ENCODE measurements at places on chromosomes 3 and 15.
A peak's percentile ranks its signal among the peaks of the same experiment; 100 is the strongest.

- DNase-seq = no peak
Measured at GRCh38 chr15:85142312-85142711, 160.7 kb downstream of the PDE8A start.

GRCh38 chr15:69491038-69491505 is 38.5 kb downstream of the RPLP1 start:
- DNase-seq = no peak

DNA sequence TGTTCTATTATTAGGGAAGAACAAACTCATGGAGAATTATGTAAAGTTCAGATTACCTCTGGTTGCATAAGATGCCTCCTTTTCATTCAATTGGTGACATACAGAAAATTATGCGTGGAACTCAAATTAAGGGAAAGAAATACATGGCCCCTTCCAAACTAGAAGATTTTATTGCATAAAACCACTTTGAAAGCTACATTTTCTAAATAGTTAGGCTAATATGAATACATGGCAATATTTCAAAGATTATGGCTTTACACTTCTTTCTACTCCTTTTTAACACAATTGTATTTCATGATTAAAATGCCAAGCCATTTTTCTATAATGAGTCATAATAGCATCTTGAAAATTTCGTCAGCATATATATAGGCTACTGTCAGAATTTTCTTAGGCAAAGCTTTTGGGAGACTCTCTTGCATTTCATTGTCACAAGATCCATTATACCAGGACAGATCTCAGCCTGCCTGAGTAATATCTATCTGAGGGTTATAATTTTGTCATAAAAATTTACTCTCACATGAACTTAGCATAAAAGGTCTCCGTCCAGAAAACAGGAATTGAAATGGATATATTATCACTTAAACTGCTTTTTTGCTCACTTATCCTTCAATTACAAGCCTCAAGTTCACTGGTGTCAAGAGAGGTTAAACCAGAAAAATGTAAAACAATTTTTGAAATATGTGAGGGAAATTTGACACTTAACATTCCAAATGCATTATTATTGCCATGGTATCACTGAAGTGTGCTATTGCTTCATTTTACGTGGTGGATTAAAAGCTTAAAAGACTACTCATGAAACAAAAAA is 37.1 kb downstream of the CPA3 start:
- DNase-seq = no peak

DNA sequence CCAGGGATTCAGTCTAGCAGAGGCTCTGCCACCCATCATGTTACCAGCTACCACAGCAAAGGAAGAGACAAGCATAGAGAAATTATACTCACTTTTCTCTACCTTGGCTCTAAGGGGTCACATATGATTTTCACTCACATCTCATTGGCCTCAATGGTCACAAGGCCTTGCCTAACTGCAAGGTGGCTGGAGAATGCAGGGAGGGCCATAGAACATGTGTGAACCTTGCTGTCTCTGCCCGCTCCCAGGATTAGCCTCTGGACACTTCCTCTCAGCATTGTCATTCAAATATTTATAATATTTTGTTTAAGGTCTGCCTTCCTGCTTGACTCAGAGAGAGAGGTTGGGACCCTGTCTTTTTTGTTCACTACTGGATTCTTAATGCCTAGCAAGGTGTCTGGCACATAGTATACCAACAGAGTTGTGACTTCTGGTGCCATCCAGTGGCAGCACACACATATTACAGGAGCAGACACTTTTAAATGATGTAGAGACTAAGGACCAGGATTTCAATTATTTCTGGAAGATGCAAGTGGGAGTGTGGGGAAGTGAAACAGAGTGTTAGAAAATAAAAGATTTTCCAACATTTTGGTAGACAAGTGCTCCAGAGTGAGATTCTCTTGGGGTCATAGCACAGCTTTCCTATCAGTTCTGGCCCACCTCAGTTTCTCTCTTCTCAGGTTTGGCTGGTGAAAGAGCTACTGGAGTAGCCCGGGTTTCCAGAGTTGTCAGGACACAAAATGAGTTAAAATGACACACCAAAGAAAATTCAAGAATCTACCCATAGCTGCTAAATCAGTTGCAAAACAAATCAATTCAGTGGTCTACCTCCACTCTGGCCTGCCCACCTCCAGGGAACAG is 119.0 kb upstream of the RASGRP1 start:
- DNase-seq = peak; percentile 36
